Colonic mucosa (tissue), 4 donors: ENCODE measurements at places on chromosomes 7 and 10. TPM values are rescaled to one million over a fixed set of nuclear protein-coding genes. Genes with fewer than 3 reads are reported as not detected.
A peak's percentile ranks its signal among the peaks of the same experiment; 100 is the strongest.

Gene ZSCAN25
- 20.2 TPM for total RNA-seq

Gene AS3MT
- total RNA-seq = 1.9 TPM

Gene SLC25A13
- total RNA-seq = 36.4 TPM

Gene NUTM2E
- not detected for total RNA-seq

Gene PPP1R9A
- total RNA-seq = 20.2 TPM

GRCh38 chr7:46245586-46246111 lies 324.6 kb upstream of the IGFBP3 start:
- H3K36me3 ChIP-seq = no peaks in the 10 kb centered on the region
- no peaks in the 10 kb centered on the region for H3K27me3 ChIP-seq
- no peak overlapping the region for H3K4me3 ChIP-seq
- no peaks in the 10 kb centered on the region for H3K4me1 ChIP-seq
- no peak overlapping the region for H3K27ac ChIP-seq

DNA sequence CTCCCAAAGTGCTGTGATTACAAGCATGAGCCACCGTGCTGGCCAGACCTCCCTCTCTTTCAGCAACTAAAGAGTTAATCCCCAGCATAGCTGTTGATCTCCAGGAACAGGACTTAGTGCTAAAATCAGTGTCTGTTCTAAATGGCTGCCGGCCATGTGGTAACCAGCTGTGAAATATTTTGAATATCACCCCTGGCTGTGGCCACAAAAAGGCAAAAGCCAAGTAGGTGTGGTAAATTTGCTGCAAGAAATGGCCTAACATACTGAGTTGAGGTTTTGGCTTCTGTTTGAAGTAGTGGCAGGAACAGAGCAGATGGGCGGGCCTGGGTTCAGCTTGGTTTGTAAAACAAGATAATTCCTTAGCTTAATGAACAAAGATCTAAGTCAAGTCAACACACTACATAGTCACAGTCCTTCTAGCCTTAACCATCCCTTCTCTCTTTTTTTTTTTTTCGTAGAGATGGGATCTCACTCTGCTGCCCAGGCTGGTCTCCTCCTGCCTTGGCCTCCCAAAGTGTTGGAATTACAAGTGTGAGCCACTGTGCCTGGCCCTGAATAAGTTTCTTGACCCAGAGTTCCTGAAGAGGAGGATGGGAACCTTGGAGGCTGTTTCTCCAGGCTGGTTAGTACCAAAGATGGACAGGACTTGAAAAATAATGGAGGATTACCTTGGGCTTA lies 22.7 kb upstream of the AGFG2 start:
- H3K36me3 ChIP-seq = no peaks in the 10 kb centered on the region
- H3K4me3 ChIP-seq = no peak overlapping the region
- H3K4me1 ChIP-seq = no peaks in the 10 kb centered on the region
- no peak for DNase-seq

DNA sequence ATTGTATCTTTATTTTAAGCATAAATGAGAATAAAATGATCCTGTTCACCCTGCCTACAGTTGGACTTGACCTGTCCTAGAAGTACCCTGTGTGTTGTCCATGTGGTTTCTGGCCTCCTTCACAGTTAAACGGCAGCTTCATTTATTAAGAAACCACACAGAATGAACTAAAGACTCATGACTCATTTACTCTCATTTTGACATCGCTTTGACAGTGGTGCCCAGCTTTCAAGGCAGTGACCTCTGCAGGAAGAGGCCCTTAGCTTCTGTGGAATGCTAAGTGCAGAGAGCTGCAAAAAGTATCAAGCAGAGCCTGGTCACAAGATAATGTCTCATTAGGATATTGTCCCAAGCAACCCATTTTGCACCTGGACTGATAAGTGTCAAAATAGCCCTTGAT lies 93.4 kb downstream of the AVL9 start:
- no peak for DNase-seq
- no peaks in the 10 kb centered on the region for H3K4me1 ChIP-seq
- H3K27ac ChIP-seq = no peak overlapping the region
- H3K4me3 ChIP-seq = no peak overlapping the region
- H3K27me3 ChIP-seq = no peaks in the 10 kb centered on the region

- no peaks in the 10 kb centered on the region for H3K27me3 ChIP-seq
- H3K36me3 ChIP-seq = peaks cover 8% of the 10 kb centered on the region
- H3K27ac ChIP-seq = peak overlapping the region; percentile 86
- peak overlapping the region; percentile 83 for H3K4me3 ChIP-seq
- peaks cover 5% of the 10 kb centered on the region for H3K4me1 ChIP-seq
Observed at GRCh38 chr7:151228024-151228866, 1.2 kb upstream of the ABCF2 start.

DNA sequence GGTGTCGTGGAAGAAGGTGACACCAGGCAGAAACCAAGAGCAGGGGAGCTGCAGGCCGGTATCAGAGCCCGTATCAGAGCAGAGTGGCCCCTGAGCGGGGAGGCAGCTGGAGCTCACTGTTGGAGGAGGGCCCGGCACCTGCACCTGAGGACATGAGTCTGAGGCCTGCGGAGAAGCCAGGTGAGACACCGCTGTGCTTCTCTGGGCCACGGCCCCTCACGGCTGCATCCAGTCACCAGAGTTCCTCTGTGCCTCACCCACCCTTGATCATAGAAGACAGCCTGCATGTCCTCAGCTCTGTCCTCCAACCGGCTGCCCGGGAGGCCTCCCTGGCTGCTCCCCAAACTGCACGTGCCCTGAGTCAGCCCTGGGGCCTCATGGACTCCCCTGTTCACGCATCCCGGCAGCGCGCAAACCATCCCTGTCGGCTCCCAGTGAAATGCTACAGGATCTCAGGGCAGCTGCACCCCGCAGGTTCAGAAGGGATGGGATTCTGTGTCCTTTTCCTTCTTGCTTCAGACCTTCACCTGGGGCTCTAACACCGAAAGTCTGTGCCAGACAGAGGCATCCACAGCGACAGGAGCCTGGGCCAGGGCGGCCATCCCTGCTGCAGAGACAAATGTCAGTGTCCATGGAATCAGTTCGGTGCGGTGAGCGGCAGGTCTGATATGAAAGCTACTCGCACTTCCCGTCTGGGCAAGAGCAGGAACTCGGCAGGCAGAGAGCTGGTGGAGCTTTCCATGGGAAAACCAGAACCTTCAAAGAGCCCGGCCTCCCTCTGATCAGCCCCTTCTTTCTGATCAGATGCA lies 111.9 kb upstream of the FAM20C start:
- no peak overlapping the region for H3K27ac ChIP-seq
- no peaks in the 10 kb centered on the region for H3K27me3 ChIP-seq

GRCh38 chr7:83836028-83836427 lies 187.1 kb upstream of the SEMA3E start:
- no peak for DNase-seq
- H3K4me1 ChIP-seq = no peaks in the 10 kb centered on the region
- H3K27ac ChIP-seq = no peak overlapping the region
- no peaks in the 10 kb centered on the region for H3K27me3 ChIP-seq
- no peak overlapping the region for H3K4me3 ChIP-seq

GRCh38 chr7:51316666-51317581 lies at the start of gene COBL:
COBL (minus strand) TSS chr7:51316809; CDS start chr7:51316633, 176 bp downstream.
- peak; percentile 65 for DNase-seq
- H3K27me3 ChIP-seq = peaks cover 4% of the 10 kb centered on the region
- H3K36me3 ChIP-seq = no peaks in the 10 kb centered on the region
- H3K4me3 ChIP-seq = peak within 1 kb of the TSS; percentile 58
- H3K27ac ChIP-seq = peak within 1 kb of the TSS; percentile 66

DNA sequence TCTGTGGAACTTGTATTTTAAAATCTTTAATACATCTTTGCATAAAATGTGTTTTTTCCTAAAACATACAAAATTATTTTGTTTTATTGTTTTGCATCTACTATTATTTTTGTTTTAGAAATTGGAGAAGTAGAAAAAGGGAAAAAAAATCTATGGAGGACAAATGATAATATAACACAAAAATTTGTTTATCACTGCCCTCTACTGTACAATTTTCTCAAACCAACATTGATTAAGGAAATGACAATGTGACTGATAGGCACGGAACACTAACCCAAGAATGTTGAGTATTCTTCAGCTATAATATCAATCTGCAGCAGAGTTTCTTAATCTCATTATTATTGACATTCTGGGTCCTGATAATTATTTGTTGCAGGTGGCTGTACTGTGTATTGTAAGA lies 9.5 kb upstream of the ING3 start:
- no peaks in the 10 kb centered on the region for H3K4me1 ChIP-seq
- H3K27ac ChIP-seq = no peak overlapping the region
- no peaks in the 10 kb centered on the region for H3K36me3 ChIP-seq
- no peak for DNase-seq

DNA sequence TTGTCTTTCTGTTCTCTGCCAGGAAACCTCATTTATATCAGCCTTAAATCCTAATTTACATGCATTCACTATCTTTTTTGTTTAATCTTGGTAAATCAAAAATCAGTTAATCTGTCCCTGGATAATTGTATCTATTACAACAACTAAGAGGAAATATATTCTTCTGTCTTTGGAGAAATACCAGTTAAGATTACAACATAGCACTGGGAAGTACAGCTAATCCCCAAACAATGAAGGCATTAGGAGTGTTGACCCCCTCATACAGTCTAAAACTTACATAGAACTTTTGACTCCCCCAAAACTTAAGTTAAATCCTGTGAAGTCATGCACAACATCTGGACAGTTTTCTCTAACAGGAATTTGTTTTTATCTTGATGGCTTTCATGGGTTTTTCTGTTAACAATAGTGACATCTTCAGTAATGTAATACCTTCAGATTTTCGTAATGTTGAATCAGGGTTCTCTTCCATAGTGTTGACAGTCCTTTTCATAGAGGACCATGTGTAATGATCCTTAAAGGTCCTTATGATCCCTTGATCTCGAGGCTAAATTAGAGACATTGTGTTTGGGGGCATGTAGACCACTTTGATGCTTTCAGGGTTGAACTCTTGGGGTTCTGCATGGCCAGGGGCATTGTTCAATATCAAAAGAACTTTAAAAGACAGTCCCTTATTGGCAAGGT lies 24.1 kb upstream of the ABCC2 start:
- H3K4me3 ChIP-seq = no peak overlapping the region
- no peak for DNase-seq
- H3K27ac ChIP-seq = no peak overlapping the region
- H3K36me3 ChIP-seq = no peaks in the 10 kb centered on the region

DNA sequence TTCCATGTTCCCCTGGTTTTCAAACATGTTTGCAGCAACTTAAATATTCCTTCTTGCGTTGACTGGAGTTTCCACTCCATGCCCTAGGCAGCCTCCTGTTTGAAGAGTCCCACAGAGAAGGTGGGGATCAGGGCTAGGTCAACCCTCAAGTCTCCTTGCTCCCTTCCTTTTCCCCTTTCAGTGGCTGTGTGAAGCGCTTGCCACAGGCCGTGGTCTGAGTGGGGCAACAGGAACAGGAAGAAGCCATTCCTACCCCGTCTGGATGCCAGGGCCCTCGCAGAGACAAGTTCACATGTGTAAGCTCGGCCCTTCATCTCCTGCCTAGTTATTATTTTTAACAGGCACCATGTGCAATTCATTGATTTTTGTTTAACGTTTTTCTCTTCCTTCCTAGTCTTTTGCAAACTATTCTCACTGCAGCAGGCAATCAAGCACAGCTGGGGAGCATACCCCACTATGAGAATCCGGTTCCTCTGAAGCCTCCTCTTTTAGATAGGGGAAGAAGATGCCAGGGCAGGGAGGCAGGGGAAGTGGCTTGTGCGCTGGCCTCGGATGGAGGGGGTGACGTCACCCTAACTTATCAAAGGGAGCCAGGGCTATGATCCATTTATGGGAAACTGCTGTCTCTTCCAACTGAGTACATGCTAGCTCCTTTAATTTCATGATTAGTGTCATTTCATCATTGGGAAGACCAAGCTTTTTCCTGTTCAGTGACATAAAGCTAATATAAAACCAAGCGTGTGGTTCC lies 64.2 kb downstream of the PRLHR start:
- H3K4me3 ChIP-seq = no peak overlapping the region
- no peaks in the 10 kb centered on the region for H3K27me3 ChIP-seq
- H3K27ac ChIP-seq = no peak overlapping the region
- no peak for DNase-seq

DNA sequence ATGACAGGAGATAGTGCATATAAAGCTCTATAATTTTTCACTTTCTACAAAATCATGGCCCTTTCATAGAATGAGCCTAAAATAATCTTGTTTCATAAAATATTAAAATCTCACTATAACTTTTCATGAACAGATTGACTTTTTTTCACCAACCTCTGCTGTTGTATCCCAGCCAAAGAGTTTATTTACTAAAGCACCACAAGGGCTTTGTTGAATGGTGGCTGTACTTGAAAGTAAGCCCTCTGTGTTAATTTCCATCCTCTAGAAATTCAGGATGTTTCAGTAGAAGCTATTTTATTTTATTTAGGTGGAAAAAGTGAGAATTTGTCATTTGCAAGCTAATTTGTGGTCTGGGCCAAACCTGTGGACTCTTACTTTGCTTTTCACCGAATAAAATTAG lies 30.2 kb downstream of the THNSL1 start:
- DNase-seq = no peak
- H3K4me1 ChIP-seq = no peaks in the 10 kb centered on the region
- H3K4me3 ChIP-seq = no peak overlapping the region
- no peaks in the 10 kb centered on the region for H3K27me3 ChIP-seq
- no peak overlapping the region for H3K27ac ChIP-seq

GRCh38 chr7:76020031-76020714 lies 25.8 kb upstream of the TMEM120A start:
- H3K27ac ChIP-seq = no peak overlapping the region
- H3K27me3 ChIP-seq = no peaks in the 10 kb centered on the region
- no peaks in the 10 kb centered on the region for H3K36me3 ChIP-seq
- peak; percentile 79 for DNase-seq
- no peak overlapping the region for H3K4me3 ChIP-seq

DNA sequence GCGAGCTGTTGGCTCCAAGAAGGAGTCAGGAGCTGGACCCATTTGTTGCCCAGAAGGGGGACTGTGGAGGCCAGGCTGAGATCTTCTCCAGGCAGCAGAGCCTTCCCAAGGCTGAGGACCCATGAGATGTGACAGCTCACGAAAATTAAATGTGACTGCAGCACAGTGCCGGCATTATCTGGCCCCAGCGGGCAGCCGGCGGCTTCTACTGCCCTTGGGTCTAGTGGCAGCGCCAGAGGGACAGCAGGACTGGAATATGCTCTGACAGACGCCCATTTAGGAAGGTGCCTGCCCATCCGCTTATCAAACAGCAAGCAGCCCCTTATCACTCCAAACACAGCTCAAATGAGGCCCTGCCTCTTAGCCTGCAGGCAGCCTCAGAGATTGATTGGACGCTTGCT lies 122.9 kb upstream of the LYZL2 start:
- H3K4me3 ChIP-seq = no peak overlapping the region
- H3K36me3 ChIP-seq = no peaks in the 10 kb centered on the region
- no peak overlapping the region for H3K27ac ChIP-seq
- H3K27me3 ChIP-seq = no peaks in the 10 kb centered on the region
- no peaks in the 10 kb centered on the region for H3K4me1 ChIP-seq
- DNase-seq = no peak

DNA sequence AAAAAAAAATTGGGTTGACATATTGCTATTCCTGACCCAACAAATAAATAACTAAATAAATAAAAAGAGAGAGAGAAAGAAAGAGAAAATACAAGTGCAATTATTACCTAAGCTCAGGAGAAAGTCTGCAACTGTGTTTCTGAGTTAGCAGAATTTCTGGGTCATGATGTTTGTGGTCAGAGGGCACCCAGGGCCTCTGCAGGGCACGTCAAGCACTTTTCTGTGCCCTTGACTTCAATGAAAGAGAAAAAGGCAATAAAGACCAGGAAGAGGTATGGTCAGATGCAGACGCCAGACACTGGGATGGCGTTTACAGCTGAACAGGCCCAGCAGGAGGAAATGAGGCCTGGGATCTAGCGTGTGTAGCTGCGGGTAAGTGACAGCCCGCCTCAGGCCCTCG lies 160.9 kb upstream of the GDF10 start:
- no peak for DNase-seq
- no peaks in the 10 kb centered on the region for H3K4me1 ChIP-seq
- no peak overlapping the region for H3K27ac ChIP-seq
- H3K36me3 ChIP-seq = no peaks in the 10 kb centered on the region

- no peak for DNase-seq
- H3K4me1 ChIP-seq = peaks cover 8% of the 10 kb centered on the region
- no peaks in the 10 kb centered on the region for H3K27me3 ChIP-seq
- peak overlapping the region; percentile 56 for H3K27ac ChIP-seq
- H3K4me3 ChIP-seq = no peak overlapping the region
Observed at GRCh38 chr10:79401015-79401921, 44.2 kb downstream of the ZCCHC24 start.
